ENCODE measurements at places on chromosomes 4 and X. TPM values are rescaled to one million over a fixed set of nuclear protein-coding genes. Genes with fewer than 3 reads are reported as not detected.

FGFBP1 gene
- total RNA-seq: 1.4 TPM

DNA sequence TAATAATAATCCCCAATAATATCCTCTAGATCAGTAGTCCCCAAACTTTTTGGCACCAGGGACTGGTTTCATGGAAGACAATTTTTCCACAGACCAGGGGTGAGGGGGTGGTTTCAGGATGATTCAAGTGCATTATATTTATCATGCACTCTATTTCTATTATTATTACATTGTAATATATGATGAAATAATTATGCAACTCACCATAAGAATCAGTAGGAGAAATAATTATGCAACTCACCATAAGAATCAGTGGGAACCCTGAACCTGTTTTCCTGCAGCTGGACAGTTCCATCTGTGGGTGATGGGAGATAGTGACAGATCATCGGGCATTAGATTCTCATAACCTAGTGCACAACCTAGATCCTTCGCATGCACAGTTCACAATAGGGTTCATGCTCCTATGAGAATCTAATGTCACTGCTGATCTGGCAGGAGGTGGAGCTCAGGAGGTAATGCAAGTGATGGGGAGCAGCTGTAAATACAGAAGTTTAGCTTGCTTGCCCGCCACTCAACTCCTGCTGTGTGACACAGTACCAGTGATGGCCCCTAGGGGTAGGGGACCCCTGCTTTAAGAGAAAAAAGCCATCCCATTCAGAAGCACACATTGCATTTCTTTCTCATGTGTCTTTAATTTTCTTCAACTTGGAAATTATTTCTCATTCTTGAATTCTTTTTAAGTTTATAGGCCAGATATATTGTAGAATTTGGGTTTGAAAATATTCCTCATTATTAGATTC is 16.0 kb upstream of the SH3RF1 start:
- no peaks in the 10 kb centered on the region for H3K27me3 ChIP-seq
- H3K27ac ChIP-seq: no peak overlapping the region
- no peak overlapping the region for H3K4me3 ChIP-seq
- no peaks in the 10 kb centered on the region for H3K4me1 ChIP-seq
- H3K36me3 ChIP-seq: no peaks in the 10 kb centered on the region

DNA sequence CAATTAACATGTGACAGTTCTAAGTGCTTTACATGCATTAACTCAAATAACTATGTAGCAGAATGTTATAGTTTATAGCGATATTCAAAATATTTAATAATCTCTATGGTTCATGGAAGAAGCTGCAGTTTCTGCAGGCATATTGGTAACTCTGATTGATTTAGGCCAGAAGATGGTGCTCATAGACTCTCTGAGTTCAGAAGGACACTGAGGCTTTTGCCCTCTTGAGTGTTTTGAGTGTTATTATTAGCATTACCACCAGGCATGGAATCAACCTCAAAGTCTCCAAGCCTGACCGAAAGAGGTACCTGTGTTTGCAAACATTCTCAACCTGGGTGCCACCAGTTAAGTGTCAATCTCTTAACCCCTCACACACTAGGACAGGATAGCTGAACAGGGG is 792.3 kb upstream of the PCDH7 start:
- H3K27ac ChIP-seq: no peak overlapping the region
- H3K36me3 ChIP-seq: no peaks in the 10 kb centered on the region
- DNase-seq: no peak
- no peak overlapping the region for H3K4me3 ChIP-seq
- no peaks in the 10 kb centered on the region for H3K27me3 ChIP-seq

GRCh38 chrX:86078650-86079049 is 31.3 kb upstream of the CHM start:
- H3K27me3 ChIP-seq: no peaks in the 10 kb centered on the region
- H3K36me3 ChIP-seq: no peaks in the 10 kb centered on the region
- no peak overlapping the region for H3K27ac ChIP-seq
- no peak overlapping the region for H3K4me3 ChIP-seq
- DNase-seq: no peak

PITX2 gene
- total RNA-seq: 0.95 TPM
